ENCODE measurements at places on chromosomes 7 and 10. TPM values are rescaled to one million over a fixed set of nuclear protein-coding genes. Genes with fewer than 3 reads are reported as not detected.

Gene ANXA7
- total RNA-seq: 83.0 TPM

Gene HOGA1
- not detected for total RNA-seq

Gene SUN3
- total RNA-seq: not detected

Gene TAS2R4
- 1.3 TPM for total RNA-seq

Gene ZNF212
- 11.1 TPM for total RNA-seq

Gene SPDYE9
- not detected for total RNA-seq

Gene SUMF2
- 128 TPM for total RNA-seq
